ENCODE measurements at places on chromosomes 16 and 17.

DNA sequence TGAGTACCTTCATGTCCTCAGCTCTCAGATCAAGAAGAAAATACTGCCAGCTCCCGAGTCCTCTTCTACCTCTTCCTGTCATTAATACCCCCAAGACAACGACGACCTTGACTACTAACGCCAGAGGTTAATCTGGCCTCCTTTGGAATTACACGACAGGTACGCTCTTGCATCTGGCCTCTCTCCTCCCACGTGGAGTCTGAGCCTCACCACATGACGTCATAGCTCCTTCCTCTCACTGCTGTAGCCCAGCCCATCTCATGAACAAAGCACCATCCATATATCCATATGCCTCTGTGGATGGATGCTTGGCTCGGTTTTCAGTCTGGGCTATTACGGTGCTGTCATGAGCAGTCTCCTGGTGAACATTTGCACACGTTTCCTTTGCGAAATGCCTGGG is 110.2 kb upstream of the TNRC6C start:
- DNase-seq = no peak

DNA sequence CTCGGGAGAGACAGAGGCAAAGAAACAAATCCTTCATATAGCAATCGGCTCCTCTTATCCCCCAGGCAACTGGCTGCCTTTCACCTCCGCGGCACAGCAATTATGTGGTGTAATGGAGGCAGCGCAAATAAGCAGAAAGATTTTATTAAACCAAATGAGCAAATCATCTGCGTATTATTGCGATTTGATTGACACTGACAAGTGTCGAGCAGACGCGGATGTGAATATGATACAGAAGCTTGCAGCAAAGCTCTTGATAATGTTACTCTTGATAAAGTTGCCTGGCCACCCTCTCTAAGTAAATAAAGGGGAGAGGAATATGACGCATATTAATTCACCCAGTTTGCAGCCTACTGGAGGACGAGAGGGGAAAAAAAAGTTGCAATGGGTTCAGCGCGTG is 26.5 kb upstream of the AKTIP start:
- no peak for DNase-seq

GRCh38 chr17:18179196-18179595 is 4.4 kb upstream of the ALKBH5 start:
- DNase-seq = no peak

DNA sequence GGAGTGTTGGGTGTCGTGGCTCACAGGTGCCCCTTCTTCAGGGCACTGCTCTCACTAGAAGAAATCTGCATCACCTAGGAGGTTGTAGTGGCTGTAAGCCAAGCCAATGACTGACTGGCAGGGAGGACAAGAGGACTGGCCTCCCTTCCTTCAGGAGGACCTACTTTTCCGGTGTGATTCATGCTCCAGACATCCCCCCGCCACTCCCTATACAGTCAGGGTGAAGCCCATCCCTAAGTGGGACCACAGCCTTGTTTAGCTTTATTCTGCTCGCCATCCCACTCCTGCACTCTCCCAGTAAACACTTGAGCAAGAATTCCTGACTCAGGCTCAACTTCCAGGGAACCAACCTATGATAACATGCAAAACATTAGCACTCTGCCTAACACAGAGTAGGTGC is 67.0 kb downstream of the PLCG2 start:
- no peak for DNase-seq

DNA sequence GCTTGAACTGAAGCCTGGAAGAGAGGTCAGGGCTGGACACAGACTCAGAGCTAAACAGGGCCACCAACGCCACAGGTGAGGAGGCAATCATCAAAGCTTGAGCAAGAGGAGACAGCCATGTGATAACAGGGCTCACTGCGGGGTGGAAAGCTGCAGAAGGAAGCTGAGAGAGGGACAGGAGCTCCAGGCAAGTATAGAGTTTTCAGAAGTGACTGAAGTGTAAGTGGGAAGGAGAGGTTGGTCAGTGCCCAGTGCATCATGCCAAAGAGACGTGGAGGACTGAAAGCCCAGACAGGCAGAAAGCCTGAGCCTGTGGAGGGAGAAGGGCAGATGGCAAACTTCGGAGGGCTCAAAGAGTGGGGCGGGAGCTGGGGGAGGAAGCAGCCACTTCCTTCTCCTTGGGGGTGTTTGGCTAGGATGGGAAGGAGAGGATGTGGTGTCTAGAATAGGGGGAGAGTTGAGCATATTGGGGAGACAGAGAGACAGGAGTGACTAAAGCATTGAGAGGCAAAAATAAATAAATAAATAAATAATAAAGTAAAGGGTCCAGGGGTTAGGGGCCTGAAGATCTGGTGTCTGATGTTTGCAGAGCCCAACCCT is 2.6 kb downstream of the KIFC3 start:
- no peak for DNase-seq

- DNase-seq = no peak
Measured at GRCh38 chr17:58228679-58229078, 9.6 kb upstream of the MKS1 start.

DNA sequence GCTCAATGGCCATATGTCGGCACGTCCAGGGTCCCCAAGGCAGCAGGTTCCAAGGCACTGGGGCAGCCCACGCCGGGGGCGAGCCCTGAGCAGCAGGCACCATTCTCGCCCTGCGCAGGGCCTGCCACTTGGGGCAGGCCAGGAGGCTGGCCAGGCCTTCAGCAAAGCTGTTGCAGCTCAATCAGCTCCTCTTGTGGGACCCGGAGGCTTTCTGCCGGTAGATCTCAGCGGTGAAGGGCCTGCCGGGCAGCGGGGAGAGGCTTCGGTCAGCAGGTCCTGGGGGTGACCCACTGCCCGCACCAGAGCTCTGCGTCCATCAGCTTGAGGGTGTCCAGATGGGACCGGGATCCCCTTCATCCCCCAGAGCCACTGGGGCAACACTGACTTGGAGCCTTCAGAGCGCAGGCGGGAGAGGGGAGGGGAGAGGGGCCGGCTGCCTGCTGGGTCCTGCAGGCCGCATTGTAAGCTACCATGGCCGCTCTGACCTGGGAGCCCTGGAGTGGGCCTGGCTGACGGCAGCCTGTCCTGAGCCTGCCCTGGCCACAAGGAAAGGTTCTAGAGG is 9.5 kb upstream of the RASD1 start:
- DNase-seq = no peak

DNA sequence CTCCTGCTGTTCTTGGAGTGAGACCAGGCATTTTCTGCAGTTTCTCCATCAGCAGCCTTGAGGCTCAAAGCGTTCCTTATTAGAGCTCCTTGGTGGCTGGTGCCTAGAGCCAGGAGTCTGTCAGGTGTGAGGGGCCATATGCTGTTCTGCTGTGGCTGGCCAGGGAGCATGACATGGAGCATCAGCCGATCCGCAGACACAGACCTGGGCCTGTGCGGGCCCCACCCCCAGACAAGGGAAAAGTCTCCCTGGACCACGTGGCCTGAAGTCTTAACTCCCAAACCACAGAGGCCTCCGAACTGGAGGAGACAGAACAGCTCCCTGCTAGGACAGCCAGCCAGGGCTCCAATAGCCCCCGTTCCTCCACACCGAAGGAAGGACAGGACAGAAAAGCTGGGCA is 162.7 kb upstream of the CIBAR2 start:
- DNase-seq = no peak

DNA sequence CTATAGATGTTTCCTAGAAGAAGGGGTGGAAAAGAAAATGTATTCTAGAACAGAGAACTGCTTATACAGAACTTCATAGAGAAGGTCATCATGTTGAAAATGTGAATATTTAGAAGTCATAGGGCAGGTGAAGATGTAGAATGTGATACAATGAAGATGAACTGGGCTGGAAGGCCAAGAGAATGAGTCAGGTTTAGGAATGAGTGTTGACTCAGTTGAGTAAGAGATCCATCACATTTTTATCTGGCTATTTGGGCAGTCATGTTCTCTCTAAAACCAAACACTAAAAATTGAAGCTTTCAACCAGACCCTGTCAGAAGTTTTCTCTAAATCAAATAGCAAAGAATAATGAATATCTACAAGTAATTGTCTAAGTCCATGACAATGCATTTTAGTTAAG is 660.5 kb downstream of the KCNJ2 start:
- DNase-seq = no peak

- DNase-seq = no peak
Measured at GRCh38 chr17:74283371-74283673, 9.3 kb downstream of the DNAI2 start.

DNA sequence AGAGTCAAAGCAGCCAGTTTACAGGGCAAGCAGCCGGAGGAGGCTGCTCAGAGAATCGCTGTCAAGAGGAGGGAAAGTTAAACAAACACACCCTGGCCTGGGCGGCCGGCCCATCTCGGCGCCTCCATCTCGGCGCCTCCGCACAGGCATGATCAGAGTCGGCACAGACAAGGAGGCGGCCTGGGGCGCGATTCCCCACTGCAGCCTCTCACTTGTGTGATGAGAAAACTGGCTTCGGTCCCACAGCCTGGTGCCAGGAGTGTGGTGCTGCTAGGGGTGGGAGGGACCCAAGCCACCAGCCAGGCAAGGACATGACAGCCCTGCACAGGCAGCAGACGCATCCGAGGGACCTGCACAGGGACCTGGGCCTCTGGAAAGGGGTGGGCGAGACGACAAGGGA is 17.7 kb downstream of the SLC38A10 start:
- DNase-seq = no peak

DNA sequence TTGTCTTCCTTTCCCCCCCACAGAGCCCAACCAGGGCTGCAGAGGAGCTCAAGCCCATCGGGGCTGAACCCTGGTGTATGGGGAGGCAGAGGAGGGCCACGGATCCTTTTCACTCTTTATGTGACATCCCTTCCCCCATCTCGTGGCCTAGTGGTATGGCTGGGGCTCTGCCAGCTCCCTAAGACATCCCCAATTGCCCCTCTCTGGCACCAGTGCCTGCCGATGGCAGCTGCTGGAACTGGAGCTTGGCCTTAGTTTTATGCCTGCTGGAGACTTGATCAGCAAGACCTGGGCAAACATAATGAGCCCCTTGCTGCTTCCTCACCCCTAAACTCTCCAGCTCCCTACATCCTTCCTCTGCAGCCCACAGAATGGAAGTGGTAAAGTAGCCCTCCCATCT is 8.0 kb upstream of the TOP2A start:
- no peak for DNase-seq

DNA sequence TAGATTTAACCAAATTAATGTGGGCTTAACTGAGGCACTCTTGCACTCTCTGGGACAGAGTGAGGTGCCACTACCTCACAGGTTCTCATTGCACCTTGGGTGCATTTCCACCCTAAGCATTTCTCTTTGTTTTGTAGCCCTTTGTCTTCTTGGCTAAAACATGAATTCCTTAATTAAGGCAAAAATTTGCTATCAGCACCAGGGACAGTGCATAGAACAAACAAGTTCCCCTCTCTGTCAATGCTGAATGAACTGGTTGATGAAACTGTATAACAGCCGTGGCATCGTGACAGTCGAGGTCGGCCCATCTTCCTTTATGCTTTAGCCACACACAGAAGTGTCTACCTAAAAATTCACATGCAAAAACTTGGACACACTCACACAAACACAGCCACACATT is 74.8 kb downstream of the HS3ST2 start:
- DNase-seq = no peak

- DNase-seq = no peak
Measured at GRCh38 chr17:61997664-61998063, 67.4 kb downstream of the MED13 start.

GRCh38 chr16:4859900-4860255 is 12.6 kb downstream of the UBN1 start:
- no peak for DNase-seq

DNA sequence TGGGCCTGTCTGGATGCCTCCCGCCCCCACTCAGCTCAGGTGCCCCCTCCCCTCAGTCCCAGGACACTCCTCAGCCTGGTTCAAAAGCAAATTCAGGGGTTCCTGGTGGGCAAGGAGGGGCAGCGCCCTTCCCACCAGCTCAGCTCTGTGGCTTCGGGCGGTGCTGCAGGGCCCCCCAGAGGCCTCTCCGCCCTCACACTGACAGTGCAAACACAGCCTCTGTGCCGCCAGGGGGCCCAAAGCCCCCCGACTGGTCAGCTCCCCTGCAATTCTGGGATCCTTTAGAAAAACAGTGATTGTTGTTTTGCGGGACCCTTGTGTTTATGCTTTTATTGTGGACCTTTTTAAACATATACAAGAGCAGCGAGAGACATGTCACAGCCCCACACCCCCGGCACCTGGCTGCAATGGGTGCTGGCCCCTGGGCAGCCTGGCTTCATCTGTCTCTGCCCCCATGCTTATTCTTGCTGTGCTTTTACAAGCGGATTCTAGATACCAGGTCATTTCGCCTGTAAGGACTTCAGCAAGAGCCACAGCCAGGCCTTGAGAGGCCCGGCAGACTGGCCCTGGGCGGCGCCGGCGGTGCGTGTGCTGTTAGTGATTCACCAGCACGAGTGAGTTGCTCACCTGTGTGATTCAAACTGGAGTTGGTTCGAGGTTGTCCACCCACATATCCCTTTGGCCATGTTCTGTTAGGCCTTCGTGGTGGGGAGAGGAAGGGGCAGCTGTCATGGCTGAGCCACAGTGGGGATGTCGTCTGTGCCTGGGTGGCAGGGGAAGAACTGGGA is 21.2 kb downstream of the ZNF469 start:
- no peak for DNase-seq

- DNase-seq = no peak
Measured at GRCh38 chr16:984736-985636, 3.4 kb downstream of the SOX8 start.

DNA sequence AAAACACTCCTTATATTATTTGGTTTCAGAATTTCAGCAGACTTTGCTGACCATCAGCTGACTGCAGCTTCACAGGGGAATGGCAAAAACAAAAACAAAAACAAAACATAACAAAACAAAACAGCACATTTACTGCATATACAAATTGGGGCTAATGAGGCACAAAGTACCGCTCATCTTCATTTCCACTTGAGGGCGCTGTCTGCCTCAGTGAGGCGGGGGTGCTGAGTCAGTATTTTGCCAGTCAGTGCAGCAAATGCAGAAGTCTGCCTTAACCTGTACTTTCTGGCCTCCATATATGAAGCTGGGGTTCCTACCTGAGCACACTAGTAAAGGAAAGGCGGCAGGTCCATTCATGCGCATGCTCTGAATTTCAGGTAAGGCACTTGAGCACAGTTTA is 13.5 kb upstream of the DYNLRB2 start:
- peak; percentile 60 for DNase-seq

DNA sequence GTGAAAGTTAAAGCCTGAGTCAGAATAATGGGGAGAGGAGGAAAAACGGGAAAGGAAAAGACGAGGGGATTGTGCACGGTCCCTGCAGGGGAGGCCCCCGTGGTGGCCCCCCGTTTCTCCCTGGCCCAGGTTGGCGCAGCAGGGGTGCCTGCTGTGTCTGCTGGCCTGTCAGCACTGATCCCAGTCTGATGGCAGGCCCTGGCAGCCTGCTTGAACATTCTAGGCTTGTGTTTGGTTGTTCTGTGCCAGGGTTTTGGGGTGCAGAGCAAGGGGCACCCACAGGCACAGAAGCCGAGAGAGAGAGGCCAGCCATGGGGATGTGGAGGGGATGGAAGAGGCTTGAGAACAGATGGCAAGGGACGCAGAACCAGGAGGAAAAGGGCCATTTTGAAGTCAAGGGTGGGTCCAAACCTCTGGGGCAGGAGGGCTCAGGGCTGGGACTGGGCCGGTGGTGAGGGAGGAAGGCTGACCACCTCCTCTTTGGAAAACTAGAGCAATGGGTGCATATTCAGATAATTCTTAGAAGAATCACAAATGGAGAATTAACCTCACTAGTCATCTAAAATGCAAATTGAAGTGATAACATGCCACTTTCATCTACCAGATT is 35.9 kb downstream of the TBX4 start:
- no peak for DNase-seq

- no peak for DNase-seq
Measured at GRCh38 chr17:61360318-61360943, 39.2 kb upstream of the TBX2 start.
